ENCODE measurements at places on chromosomes 1 and 21.

DNA sequence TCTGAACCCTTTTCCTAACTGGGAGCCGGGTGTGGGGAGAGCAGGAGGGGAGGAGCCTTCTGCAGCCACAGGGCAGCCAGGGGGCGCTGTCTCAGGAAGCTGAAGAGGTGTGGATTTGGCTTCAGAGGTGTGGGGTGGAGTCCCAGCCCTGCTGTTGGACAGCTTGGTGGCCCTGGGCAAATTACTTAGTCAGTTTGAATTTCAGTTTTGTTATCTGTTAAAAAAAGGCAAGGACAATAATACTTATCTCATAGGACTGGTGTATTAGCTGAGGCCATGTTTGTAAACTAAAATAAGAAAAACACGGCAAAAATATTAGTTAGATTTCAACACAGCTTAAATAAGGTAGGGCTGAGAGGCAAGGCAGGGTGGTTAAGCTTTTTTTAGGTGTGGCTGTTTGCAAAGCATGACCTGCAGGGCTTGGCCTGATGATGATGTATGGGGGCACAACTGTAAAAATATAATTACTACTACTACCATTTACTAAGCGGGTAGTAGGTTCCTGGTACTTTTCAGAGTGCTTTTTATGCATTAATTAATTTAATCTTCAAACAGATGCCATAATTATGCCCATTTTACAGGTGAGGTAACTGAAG lies 111.8 kb downstream of the PLXNA2 start:
- no peak for DNase-seq

GRCh38 chr1:192749349-192749748 lies 59.5 kb upstream of the RGS2 start:
- no peak for DNase-seq

GRCh38 chr1:15727424-15727823 lies 8.6 kb upstream of the SLC25A34 start:
- no peak for DNase-seq

DNA sequence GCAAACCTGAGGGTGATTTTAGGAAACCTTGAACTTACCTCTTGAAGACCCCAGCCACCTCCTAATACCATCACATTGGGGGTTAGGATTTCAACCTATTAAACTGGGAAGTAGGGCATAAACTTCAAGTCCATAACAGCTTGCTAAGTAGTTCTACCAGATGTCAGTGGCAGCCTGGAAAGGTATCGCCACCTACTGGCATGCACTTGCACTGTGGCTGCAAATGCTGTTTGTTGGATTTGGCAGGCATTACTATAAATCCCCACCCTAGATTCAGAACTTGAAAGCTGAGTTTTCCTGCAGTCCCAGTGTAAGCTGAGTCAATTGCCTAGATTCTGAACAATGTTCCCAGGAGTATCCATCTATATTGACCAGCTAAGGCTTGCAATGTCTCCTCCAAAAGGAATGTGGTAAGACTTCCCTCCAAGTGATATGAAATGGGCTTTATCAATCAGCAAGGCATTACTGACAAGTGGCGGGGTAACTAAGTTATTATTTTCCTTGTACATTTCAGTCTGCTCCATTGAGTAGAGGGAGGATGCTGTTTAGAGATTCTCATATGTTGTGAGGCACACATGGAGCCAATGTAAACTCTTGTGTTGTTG lies 474.5 kb downstream of the PTPRC start:
- DNase-seq: no peak

- no peak for DNase-seq
These were observed at the start of gene IFNLR1 for GRCh38 chr1:24186993-24187790. IFNLR1 (minus strand) TSS chr1:24187289; CDS start chr1:24187248, 41 bp downstream.

GRCh38 chr1:199791495-199791894 lies 236.0 kb upstream of the NR5A2 start:
- no peak for DNase-seq

DNA sequence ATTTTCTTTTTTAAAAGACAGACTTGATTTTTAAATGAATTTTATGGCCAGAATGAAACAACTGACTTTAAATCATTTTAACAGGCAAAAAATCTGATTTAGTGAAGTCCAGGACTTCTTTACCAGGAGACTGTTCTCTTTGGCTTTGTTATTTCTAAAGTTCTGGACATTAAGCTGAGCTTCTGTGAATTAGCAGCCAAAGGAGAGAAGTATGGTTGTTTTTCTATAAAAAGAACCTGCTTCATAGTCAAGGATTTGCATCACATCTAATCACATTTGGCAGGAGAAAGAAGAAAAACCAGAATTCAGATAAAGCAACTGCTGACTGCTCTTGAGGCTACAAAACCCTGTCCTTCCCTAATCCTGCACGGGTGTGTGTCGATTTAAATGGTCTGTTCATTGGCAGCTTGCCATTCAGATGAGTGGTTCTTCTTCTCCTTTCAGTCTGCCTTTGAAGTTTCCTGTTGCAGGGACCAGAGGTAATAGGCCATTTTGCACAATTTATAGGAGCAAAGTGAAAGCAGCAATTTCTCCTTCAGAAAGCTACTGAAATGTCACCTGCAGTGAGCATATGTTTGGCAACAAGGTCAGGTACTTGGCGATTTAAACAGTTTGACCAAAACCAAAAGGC lies 215.4 kb downstream of the OLFM3 start:
- DNase-seq: no peak

- no peak for DNase-seq
These were observed 57.3 kb downstream of the DRAM2 start for GRCh38 chr1:111082421-111083203.

- DNase-seq: peak; percentile 27
These were observed 113.7 kb downstream of the ZSCAN20 start for GRCh38 chr1:33586106-33586505.

GRCh38 chr1:6137758-6138157 lies 42.4 kb downstream of the CHD5 start:
- DNase-seq: no peak

GRCh38 chr1:46718340-46718726 lies 581 bp downstream of the EFCAB14 start:
- DNase-seq: no peak

- DNase-seq: peak; percentile 97
These were observed 666 bp downstream of the HP1BP3 start for GRCh38 chr1:20786253-20787028.

DNA sequence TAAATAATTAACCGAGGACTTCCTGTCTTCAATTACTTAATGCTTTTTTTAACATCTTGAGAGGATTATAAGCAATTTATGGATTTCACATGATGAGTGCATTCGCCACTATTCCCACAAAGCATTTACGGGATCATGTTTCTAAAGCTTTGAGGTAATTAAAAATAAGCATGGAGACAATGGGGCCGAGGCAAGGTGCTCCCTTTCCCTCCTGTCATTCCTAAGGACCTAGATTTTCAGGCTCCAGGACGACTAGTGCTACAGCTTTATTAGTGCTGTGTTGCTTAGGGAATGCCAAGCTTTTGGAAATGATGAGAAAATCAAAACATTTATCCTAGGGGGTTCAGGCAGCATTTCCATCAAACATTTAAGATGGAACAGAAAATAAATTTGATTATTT lies 209.2 kb downstream of the KCTD3 start:
- no peak for DNase-seq

DNA sequence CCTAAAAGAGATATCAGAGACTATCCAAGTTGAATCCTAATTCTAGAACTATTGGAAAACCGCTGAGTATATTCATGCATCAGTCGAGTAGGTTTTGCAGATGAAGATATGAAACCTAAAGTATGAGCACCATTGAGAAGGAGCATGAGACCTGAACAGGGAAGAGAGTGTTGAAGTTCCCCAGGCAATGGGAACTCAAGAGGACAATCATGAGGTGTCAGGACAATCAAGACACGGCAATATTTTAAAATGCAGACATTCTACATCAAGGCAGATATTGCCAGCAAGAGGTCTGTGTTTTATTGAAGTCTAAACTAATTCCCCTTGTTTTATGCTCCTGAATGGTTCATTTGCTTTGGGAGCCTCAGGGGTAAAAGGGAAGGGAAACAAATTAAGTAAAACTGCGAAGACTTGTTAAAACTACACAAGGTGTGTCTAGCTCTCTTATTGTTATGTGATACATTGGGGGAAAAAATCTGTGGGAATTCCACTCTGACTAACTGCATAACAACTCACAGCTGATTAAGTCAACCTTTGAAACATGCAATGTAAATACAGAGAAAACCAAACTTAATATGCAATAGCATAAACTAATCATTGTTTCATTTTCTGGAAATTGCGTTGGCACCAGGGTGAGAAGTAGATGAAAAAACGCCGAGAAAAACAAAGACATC lies 347.9 kb upstream of the ADGRL2 start:
- DNase-seq: no peak

DNA sequence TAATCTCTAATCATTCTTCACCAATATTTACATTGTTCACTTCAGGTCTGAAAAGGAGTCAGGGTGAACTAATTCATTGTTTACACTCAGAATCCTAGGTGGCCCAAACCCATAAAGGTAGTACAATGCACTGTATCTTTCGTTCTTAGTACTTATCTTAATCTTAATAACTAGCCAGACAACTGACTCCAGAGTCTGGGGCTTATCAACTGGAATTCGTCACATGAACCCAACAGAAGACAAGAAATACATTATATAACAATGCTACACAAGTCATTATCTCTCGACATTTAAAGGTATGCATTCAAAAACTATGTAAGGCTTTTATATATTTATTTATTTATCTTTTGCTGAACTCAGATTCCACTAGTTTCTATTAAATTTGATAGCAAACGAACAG lies 125.9 kb upstream of the ESRRG start:
- no peak for DNase-seq

DNA sequence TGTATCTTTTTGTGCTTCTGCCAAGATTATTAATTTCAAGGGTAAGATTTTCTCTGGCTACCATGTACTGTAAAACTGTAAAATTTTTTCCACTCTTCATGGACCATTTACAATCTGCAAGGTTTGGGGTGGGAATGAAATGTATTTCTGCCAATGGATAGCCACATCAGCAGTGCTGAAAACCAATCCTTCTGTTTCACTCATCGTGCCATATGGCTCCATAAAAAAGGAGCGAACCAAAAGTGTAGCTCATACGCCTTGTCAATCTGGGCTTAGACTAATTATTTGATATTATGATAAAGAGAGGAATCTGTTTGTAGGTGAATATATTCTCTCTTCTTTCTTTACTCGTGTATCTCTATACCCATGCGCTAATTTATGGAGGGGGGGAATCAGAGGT lies 3.0 kb upstream of the SLC44A5 start:
- no peak for DNase-seq

DNA sequence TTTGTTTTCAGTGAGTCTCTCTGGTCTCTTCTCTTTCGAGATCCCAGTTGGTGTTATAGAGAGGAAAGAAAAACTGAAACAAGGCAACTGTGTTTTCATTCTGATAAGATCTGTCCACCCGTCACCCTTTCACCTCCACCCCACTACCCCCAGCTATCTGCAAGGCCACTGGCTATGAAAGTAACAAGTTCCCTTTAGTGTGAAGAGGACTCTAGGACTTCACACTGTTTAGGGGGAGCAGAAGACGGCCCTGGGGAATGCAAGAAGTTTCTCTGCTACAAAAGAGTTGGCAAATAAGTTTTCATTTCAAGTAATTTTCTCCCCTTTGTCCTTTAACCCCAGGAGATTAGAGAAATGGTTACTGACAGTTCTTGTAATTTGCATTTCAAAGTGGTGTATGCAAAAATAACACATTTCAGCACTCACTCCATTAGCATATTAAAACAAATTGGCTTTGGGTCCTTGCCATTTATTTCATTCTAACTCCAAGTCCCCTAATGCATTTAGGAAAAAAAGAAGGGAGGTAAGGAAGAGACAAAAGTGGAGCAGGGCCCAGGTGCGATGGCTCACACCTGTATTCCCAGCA lies 79.6 kb upstream of the PPM1J start:
- DNase-seq: no peak

DNA sequence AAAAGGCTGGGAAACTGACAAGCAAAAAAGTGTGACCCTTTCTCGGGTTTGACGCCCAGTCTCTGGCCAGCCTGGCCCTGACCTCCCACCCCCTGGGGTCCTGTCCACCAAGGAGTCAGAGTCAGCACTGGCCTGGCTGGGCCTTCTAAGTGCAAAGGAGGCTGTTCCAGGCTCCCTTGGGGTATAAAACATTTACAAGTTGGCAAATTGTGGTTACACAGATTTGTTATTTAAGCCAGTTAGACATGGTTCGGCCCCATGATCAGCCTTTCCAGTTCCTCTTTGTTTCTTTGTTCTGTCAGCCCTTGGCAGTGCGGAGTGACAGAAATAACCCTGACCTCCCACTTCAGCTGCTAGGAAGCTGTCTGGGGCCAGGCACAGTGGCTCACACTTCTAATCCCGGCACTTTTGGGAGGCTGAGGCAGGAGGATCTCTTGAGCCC lies 161.6 kb upstream of the RAB4A start:
- DNase-seq: no peak

GRCh38 chr1:176959191-176959820 lies 205.2 kb downstream of the ASTN1 start:
- DNase-seq: peak; percentile 69

Data from vagina (tissue), 2 donors.